ELF-1 (cell line): ENCODE measurements at places on chromosomes 11 and 22.

DNA sequence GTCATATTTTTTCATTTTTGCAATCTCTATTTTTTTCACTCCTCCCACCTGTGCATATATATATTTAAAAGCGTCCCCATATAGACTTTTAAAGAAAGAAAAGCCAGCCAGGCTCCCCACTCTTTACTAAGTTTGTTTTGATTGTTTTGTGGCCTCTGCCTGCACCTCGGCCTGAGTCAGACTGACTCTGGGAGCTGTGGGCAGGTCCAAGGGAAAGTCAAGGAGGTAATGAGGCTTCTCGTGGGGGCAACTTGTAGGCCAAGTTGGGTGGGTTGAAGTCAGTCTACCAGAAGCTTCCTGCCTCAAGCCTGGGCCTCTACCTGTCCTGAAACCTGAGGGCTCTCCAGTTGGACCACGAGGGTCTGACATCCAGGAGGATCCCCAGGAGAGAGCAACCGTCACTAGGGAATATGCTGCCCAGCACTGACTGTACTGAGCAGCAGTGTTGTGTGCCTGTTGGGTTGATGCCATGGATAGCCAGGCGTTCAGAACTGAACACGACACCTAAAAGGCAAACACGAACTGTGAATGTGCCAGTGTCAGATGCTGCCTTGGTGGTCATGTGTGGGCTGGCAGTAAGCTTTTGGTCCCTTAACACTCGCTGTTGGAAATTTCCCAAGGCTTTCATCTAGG is 58.8 kb downstream of the BMAL1 start:
- DNase-seq: no peak

DNA sequence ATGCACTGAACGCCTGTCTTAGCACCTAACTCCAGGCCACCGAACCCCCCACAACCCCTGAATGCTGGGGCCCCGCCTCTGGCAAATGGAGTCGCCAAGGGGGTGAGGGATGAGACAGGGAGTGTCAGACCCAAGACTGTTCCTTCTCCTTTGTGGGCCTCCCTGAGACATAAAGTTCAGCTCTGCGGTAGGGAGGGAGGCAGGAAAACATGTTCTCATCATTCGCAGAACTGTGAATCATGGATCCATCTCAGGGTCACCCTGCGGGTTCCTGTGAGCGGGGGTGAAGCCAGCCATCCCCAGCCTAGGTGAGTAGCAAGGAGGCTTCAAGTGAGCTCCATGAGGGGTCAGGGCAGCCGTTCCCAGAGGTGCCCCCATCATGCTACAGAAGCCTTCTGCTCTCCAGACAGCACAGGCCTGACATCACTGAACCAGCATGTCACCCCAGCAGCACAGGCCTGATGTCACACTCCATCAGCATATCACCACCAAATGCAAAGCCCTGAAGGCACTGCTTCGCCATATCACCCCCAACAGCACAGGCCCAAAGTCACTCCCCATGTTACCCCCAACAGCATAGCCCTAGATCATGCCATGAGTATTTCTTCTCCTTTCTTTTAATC is 27.2 kb downstream of the TMPRSS6 start:
- no peak for DNase-seq

- DNase-seq: no peak
These were observed 4.0 kb downstream of the THAP12 start for GRCh38 chr11:76376746-76377558.

DNA sequence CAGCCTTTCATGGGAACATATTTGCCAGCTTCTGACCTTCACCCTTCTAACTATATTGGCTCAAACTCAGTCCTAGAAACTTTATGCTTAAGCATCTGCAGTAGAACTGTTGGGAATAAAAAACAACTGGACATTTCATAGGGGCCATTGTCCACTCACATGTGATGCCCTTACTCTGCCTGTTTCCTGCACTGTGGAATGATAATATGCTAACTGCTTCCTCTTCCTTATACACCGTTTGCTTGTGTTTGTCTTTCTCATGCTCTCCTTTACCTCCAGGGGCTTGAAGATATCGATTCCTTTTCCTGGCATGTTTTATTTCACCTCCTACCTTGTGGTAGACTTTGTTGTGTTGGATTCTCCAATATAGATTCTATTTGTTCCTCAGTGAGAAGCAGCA is 333.0 kb upstream of the DDI1 start:
- no peak for DNase-seq

DNA sequence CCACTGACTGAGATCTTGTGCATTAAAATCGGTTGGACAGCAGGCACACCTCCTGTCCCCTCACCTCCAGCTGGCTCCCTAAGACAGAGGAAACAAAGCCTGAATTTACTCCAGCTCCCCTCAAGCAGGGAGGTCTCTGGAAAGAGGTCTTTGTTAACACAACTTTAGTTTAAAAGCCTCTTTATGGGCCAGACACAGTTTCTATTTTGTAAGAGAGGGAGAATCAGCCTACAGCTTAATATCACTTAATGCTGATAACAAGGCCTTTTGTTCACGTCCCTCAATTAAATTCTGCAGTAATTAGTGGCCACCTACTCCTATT is 36.3 kb downstream of the PLEKHA7 start:
- DNase-seq: no peak

- DNase-seq: no peak
These were observed 713.9 kb upstream of the CCDC179 start for GRCh38 chr11:23574149-23574548.

DNA sequence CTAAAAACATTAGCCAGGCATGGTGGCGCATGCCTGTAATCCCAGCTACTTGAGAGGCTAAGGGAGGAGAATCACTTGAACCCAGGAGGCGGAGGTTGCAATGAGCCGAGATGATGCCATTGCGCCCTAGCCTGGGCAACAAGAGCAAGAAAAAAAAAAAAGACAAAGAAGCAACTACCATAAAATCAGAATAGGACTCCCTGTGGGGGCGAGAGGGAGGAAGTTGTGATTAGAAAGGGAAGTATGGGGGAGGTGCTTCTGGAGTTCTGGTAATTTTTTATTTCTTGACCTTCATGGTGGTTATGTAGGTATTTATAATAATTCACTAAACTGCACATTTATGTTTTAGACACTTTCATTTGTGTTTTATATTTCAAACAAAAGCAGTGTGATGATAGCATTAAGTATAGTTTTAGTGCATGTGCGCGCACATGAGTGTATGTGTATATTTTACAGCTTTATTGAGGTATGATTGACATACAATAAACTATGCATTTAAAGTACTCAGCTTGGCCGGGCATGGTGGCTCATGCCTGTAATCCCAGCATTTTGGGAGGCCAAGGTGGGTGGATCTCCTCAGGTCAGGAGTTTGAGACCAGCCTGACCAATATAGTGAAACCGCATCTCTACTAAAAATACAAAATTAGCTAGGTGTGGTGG is 43.5 kb downstream of the SIK2 start:
- no peak for DNase-seq
